Activated gamma-delta T cell treated with anti-CD3 and anti-CD28 coated beads, Interleukin-2, amount 50 U/mL, for 16 hours (primary cell): ENCODE measurements at places on chromosomes 4 and X.

- DNase-seq, result no peak
Observed at GRCh38 chr4:90857081-90857820, 730.1 kb downstream of the CCSER1 start.

- no peak for DNase-seq
Observed at GRCh38 chr4:111671756-111672155, 473.5 kb upstream of the FAM241A start.

DNA sequence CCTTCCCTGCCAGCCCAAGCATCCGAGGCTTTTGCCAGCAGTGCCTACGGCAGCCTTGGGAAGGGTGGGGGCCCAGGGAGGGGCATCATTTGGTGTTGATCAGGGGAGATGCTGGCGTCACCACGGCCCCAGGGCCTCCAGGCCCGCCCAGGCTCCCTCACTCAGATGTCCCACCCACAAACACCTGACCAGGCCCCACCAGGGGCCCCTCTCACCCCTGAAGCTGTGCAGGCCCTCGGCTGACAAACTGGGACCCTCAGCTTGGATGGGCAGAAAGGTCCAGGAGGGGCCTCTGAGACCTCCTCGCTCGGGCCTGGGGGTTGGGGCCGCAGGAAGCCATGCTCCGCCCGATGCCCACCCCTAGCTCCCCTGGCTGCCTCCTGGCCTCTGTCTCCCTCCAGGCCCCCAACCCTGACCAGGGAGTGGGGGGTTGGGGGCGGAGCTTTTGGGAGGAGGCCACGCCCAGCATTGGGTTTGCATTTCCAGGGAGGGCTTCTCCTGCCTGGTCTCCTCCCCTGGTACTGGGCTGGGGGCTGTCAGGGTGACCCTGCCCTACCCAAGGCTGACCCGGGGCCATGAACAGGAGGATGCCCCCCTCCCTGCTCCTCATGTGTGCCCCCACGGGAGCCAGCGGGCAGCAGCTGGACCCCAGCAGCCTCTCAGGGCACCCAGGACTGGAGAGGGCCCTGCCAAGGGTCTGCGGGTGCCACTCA, 33.4 kb upstream of the SPON2 start:
- no peak for DNase-seq

DNA sequence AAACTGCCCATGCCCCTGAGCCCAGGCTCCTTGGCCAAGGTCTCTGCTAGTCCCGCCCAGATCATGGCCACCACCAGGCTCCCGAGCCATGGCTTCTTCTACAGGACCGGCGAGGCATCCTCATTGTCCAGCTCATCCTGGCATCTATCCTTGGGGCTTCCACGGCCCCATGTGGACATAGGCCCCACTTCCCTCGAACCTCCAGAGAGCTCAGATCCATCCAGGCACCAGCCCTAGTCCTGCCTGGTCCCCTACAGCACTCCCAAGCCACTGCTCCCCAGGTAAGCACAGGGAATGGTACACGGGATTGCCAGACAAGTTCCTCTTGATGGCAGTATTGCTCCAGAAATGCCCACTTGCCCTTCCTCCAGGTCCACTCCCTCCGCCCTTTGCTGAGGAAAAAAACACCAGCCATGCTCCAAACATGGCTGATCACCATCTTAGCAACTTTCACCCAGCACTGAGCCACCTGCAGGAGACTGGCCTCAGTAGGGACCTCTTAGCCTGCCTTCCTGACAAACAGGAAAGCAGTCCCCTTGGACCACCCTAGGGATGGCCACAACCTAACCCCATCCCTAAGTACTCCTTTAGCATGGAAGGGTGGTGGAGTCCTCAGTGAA, 272.1 kb upstream of the AGTR2 start:
- peak; percentile 30 for DNase-seq

DNA sequence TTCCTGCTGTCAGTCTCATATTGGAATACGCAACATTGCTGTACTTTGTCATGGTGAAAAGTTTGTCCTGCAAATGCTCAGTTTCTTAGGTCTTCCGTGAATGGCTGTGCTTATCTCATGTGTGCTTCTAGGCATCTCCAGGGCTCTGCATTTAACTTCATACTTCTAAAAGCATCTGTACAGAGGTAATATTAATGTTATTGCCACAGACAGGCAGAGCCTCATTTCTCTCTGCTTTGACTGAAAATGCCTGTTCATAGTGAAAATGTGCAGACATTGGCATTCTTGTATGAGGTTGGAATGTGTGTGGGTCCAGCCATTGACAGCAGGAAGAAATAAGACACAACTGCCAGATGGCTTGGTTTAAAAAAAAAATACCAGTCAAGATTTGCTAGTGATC, 140.1 kb upstream of the TTC29 start:
- DNase-seq, result no peak

- no peak for DNase-seq
Observed at GRCh38 chr4:73589887-73590801, 30.1 kb downstream of the RASSF6 start.
